ENCODE measurements at places on chromosomes 6 and 20.

DNA sequence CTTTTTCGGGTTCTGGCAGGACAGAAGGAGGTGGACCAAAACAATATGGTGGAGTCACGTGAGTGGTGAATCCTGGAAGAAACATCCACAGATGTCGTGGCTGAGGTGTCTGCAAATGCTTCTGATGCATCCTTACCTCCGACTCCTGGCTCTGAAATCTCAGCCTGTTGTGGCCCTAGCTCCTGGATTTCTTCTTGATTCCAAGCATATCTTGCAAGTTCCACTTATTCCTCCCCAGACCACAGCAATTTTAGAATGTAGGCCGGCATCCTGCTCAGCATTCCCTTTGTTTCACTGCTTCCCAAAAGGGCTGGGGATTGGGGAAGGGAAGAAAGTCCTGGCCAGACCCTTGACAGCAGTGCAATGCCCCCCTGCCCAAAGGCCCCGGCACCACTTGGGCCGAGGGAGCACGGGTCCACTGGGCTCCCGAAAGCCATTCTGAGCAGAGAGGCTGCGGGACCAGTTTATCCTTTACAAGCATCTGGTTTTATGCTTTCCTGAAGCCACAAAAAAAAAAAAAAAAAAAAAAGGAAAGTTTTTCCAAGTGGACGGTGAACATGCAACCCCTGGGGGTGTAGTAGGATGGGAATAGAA is 200.9 kb upstream of the RNF24 start:
- no peak for DNase-seq

- DNase-seq, result no peak
These were observed 23.1 kb upstream of the CGA start for GRCh38 chr6:87118054-87118453.

DNA sequence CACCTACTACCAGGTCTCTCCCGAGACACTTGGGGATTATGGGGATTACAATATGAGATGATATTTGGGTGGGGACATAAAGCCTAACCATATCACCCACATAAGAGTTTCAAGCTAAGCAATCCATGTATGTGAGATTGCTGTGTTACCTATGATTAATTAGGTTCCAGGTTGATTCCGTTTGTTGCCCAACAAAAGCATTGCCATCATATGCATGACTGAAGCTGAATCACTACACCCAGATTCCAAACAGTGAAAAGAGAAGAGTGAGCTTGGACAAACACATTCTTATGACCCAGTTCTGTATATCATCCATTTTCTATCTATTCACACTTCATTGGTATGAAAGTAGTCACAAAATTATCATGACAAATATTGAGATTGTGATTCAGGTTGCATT is 952.5 kb upstream of the MAN1A1 start:
- no peak for DNase-seq

DNA sequence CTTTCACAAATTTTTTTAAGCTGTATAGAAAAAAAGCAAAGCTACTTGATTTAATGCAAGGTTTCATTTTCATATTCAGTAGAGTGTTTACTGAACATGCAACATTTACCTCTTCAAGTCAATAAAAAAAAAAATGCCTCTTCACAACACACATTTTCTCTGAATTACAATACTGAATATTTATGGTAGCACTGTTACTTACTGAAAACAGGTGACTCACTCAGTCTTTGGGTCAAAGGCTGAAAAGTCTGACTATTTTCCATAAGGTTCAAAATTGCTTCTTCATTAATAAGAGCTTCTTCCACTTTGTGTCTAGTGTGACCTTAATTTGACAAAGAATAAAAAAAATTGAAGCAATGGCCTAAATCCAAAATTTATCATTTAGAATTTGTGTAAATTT is 101.9 kb downstream of the REV3L start:
- no peak for DNase-seq

- no peak for DNase-seq
These were observed 260.6 kb upstream of the BMP2 start for GRCh38 chr20:6506906-6507305.

GRCh38 chr6:138222901-138223546 is 4.7 kb upstream of the PBOV1 start:
- DNase-seq, result no peak

- DNase-seq, result no peak
These were observed 65.0 kb upstream of the EEF1A1 start for GRCh38 chr6:73585566-73586415.

All from stimulated activated CD4-positive, alpha-beta T cell treated with anti-CD3 and anti-CD28 coated beads, Interleukin-2, amount 100 ng/mL, for 48 hours (primary cell).